ENCODE measurements at places on chromosomes 12 and 14. TPM values are rescaled to one million over a fixed set of nuclear protein-coding genes. Genes with fewer than 3 reads are reported as not detected.

HOXC10 gene
- not detected for total RNA-seq

SLC38A4 gene
- total RNA-seq = 9.4 TPM

TAS2R7 gene
- not detected for total RNA-seq

MANSC4 gene
- total RNA-seq = 1.1 TPM

TAS2R50 gene
- total RNA-seq = 2.7 TPM

OAS2 gene
- not detected for total RNA-seq

SLC39A5 gene
- 65.2 TPM for total RNA-seq

VRTN gene
- total RNA-seq = 1.5 TPM

TPPP2 gene
- total RNA-seq = not detected

ALG10B gene
- 10.8 TPM for total RNA-seq

ADAMTS20 gene
- 0.33 TPM for total RNA-seq

TMEM52B gene
- not detected for total RNA-seq
